WTC11 (cell line): ENCODE measurements at places on chromosomes 12 and 14. TPM values are rescaled to one million over a fixed set of nuclear protein-coding genes. Genes with fewer than 3 reads are reported as not detected.

Gene MYF6
- total RNA-seq: 0.15 to 0.39 TPM in 2 of 3 replicates, not detected in the other

Gene ASPG
- total RNA-seq: 3.4 to 3.8 TPM (median 3.5 TPM) in 3 replicates

Gene DPPA3
- total RNA-seq: 3.3 to 6.8 TPM (median 3.9 TPM) in 3 replicates

Gene CATSPERB
- 0.11 TPM in 2 of 3 replicates, not detected in the other for total RNA-seq

Gene ANHX
- total RNA-seq: not detected in 3 replicates

Gene GUCY2C
- 3.4 to 4.3 TPM (median 3.9 TPM) in 3 replicates for total RNA-seq

Gene P2RX2
- 1.6 to 2.6 TPM (median 2.1 TPM) in 3 replicates for total RNA-seq

DNA sequence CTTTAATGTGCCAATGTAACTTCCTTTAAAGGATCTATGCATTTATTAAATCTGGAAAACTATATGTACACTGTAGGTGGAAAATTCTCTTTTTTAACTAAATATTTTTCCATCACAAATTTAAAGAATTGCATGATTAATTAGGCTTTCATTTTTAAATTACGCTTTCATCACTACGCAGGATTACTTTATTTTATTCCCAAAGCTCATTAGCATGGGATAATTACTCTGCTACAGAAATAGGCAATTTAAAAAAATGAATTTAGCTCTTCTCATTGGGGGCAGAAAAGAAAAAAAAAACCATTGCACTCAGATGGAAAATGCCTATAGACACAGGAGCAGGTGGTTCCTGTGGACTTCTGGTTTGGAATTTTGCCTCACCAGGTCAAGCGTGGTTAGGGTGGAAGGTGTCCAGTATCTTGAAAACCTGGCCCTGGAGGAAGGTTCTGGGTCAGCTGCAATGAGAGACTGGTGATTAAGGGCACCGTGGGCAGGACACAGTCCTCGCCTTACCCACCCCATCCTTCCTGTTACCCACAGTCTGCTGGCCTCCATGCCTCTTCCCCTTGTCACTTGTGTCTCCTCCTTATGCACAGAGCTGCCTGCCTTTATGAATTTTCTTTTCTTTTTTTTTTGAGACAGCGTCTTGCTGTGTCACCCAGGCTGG is 17.3 kb upstream of the RIN3 start:
- H3K4me3 ChIP-seq: no peak overlapping the region
- no peak for DNase-seq
- H3K27ac ChIP-seq: no peak overlapping the region
- H3K27me3 ChIP-seq: no peaks in the 10 kb centered on the region
- peaks cover 16% of the 10 kb centered on the region for H3K4me1 ChIP-seq

DNA sequence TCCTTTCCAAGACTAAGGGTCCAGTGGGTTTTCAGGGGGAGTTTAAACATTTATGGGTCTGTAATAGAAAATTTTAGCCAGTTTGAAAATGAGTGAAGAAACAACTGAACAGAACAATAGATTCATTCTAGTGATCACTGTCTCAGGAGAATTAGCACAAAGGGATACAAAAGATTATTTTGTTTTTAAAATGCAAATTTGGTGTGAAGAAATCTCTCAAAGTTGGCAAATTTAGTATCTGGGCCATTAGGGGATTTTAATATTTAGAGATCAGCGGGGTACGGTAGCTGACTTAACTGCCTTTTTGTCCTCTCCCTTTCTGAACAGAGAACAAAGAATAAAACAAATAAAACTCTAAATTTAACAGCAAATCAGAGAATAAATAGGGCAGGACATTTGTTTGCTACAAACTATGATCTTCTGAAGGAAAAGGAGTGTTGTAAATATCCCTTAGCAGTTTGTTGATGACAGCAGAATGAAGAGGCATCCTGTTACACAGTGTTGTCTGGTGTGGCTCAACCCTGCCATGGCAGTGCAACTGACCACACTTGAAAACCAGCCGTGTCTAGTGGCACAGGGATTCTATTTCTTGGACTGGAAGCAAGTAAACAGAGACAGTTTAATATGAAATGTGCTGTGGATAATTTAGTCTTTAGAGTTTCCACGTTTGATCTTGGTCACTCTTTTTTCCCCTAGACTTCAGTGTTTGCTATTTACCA is 46.3 kb upstream of the LRTM2 start:
- peak overlapping the region; percentile 66; the same call in 1 of the 2 replicates for H3K27ac ChIP-seq
- no peak overlapping the region for H3K4me3 ChIP-seq
- DNase-seq: no peak
- H3K27me3 ChIP-seq: no peaks in the 10 kb centered on the region
- peaks cover 7% of the 10 kb centered on the region; the same call in 1 of the 2 replicates for H3K36me3 ChIP-seq
- H3K4me1 ChIP-seq: peaks cover 26% of the 10 kb centered on the region

GRCh38 chr12:113912760-113913329 is 53.3 kb downstream of the RBM19 start:
- no peak overlapping the region; the same call in 1 of the 2 replicates for H3K27ac ChIP-seq
- DNase-seq: peak; percentile 89
- no peaks in the 10 kb centered on the region for H3K27me3 ChIP-seq
- no peak overlapping the region for H3K4me3 ChIP-seq

DNA sequence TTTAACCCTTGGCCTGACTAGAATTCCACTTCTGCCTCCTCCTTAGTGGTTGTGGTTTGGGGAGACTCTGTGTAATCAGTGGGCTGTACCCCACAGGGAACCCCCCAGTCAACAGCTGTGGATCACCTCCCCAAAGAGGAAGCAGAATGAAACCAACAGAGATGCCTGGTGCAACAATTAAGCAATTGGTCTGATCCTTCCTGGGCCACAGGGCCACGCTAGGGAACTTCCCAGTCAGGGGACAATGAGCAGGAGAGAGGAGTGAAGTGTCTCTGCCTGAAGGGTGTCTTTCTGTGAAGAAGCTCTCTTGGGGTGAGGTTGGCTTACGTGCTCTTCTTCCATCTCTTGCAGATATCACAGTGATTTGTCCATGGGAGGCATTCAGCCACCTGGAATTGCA is 8.2 kb downstream of the PDE6H start:
- 0 out of 2 replicates have a peak, but pooled peaks cover 2% of the 10 kb centered on the region for H3K4me1 ChIP-seq
- no peak overlapping the region for H3K27ac ChIP-seq
- DNase-seq: no peak
- H3K27me3 ChIP-seq: no peaks in the 10 kb centered on the region

- H3K27me3 ChIP-seq: peaks cover 3% of the 10 kb centered on the region; the same call in 1 of the 2 replicates
- no peak overlapping the region; the same call in 1 of the 2 replicates for H3K4me3 ChIP-seq
- peaks cover 25% of the 10 kb centered on the region for H3K4me1 ChIP-seq
- DNase-seq: peak; percentile 54
Observed at GRCh38 chr12:24902511-24903328, 46.2 kb downstream of the BCAT1 start.

GRCh38 chr14:91279354-91279753 is 34.9 kb upstream of the GPR68 start:
- H3K27ac ChIP-seq: no peak overlapping the region
- peaks cover 52% of the 10 kb centered on the region for H3K36me3 ChIP-seq
- no peak overlapping the region for H3K4me3 ChIP-seq
- no peak for DNase-seq
- no peaks in the 10 kb centered on the region for H3K27me3 ChIP-seq

GRCh38 chr14:78683206-78683605 is 513.0 kb downstream of the NRXN3 start:
- no peaks in the 10 kb centered on the region for H3K4me1 ChIP-seq
- no peak overlapping the region for H3K27ac ChIP-seq
- DNase-seq: no peak
- H3K27me3 ChIP-seq: no peaks in the 10 kb centered on the region

GRCh38 chr12:49949866-49950265 is 671 bp upstream of the AQP2 start:
- H3K4me1 ChIP-seq: peaks cover 26% of the 10 kb centered on the region
- no peaks in the 10 kb centered on the region for H3K36me3 ChIP-seq
- DNase-seq: no peak
- no peak overlapping the region for H3K27ac ChIP-seq
- peaks cover 10% of the 10 kb centered on the region; the same call in 1 of the 2 replicates for H3K27me3 ChIP-seq
